Activated CD4-positive, alpha-beta T cell treated with anti-CD3 and anti-CD28 coated beads, Interleukin-2, amount 50 U/mL, for 48 hours (primary cell): ENCODE measurements at places on chromosomes 13 and 19.

GRCh38 chr13:23427881-23428528 lies 5.5 kb downstream of the SACS start:
- DNase-seq: no peak

GRCh38 chr19:41657157-41657556 lies 30.3 kb upstream of the CEACAM4 start:
- no peak for DNase-seq

- DNase-seq: no peak
Observed at GRCh38 chr13:99269627-99270241, 11.6 kb upstream of the GPR18 start.

DNA sequence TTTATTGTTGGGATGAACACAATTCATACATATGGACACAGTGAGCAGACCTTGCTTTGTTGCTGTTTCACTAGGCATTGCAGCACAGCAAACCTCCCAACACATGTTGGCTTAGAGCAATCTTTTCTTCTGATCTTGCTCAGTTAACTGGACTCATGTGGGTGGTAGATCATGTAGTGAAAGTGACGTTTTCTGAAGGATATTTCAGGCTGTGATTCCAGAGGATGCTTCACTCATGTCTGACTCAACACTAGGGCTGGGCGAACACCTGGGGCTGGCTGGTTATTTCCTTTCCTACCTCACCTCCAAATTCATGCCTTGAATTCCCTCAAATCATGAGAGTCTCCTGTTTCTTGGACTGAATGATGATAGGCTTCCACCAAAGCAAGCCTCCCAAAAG lies 14.3 kb upstream of the LGALS13 start:
- no peak for DNase-seq

DNA sequence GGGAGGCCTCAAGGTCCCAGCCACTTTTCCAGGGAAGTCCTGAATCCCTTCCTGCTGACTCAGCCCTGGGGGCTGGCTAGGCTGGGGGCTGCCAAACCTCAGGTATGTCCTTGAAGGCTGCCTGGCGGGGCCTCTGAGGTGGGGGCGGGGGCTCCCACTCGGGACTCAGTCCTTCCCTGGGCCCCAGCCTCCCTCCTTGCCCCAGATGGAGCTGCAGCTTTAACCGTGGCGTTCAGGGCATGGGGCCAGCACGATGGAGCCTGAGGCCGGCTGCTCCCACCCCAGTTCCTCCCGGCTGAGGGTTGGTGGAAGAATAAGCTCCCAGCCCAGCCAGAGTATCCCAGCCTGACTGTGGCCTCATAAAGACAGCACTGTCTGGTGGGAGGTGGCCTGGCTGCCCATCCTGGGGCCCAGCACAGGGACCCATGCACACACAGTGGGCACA lies 12.4 kb downstream of the CILP2 start:
- DNase-seq: no peak

- DNase-seq: no peak
Observed at GRCh38 chr13:28679628-28680027, 20.7 kb downstream of the POMP start.
